Stimulated activated CD4-positive, alpha-beta T cell treated with anti-CD3 and anti-CD28 coated beads, Interleukin-12 subunit alpha, Interleukin-12 subunit beta, amount 100 ng/mL, for 24 hours (primary cell): ENCODE measurements at places on chromosomes 7 and 10.

- no peak for DNase-seq
Measured at GRCh38 chr10:18681366-18681765, 22.1 kb downstream of the ARL5B start.

DNA sequence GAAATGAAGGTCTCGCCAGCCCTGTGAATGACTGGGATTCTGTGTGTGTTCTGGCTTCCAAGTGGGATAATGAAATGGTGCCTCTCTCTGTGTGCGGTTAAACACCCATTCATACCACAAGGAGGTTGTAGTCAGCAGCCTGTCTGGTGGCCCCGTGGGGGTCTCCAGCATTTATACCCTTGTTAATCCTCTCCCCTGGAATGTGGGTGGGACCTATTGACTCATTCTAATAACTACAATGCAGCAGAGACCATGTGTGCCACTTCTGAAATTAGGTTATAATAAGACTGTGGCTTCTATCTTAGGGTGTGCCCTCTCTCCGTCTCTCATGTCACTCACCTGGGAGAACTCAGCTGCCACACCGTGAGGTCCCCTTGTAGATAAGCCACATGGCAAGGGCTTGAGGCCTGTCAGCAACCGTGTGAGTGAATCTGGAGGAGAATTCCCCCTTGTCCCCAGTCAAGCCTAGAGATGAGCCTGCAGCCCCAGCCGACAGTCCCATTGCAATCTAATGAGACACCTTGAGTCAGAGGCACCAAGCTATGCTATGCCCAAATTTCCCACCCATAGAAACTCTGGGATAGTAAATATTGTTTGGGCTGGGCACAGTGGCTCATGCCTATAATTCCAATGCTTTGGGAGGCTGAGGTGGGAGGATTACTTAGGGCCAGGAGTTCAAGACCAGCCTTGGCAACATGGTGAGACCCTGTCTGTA, 106.8 kb downstream of the GALNT17 start:
- DNase-seq: no peak

GRCh38 chr7:159117366-159118196, 27.1 kb downstream of the VIPR2 start:
- DNase-seq: no peak

- no peak for DNase-seq
Measured at GRCh38 chr10:48497780-48498770, 106.8 kb downstream of the ARHGAP22 start.

- no peak for DNase-seq
Measured at GRCh38 chr7:70215491-70215890, 617.2 kb downstream of the AUTS2 start.

DNA sequence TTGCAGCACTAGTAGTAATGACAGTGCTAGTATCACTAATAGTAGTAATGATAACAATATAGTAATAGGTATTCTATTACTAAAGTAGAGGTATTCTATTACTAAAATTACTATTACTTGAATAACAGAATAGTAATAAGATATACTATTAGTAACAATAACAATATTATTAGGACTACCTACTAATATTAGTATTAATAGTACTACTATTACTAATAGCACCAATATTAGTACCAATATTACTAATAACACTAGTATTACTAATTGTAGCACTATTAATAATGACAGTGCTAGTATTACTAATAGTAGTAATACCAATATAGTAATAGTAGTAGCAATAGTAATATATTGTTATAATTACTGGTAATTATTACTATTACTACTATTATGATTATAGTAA, 24.1 kb downstream of the A1CF start:
- DNase-seq: no peak

DNA sequence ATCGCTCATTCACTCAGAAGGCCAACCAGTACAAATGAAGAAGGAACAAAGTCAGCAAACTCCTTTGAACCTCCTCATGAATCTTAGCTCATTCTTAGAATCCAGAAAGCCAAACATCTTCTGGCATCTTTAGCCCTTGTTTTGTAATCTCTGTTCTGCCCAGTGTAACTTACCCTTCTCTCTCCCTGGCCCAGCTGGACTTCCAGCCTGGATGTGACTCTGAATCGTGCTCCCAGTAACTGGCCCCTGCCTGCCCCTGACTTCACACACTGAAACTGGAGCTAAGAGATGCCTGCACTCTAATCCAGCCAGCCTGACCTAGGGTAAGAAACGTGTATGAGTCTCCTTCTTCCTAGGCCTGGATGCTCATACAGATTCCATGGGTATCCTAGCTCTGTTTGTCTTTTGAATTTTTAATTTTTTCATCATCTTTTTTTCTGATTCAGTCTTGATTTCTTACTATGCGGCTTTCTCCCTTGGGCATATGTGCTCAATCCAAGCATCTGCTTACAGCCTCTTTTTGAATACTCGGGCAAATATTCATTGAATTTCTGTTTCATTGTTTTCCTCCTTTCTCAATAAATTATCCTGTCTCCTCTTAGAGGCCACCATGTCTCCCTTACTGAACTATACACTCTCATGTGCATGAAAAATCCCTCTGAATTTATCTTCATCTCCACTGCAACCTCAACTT, 845.6 kb upstream of the AUTS2 start:
- DNase-seq: no peak

DNA sequence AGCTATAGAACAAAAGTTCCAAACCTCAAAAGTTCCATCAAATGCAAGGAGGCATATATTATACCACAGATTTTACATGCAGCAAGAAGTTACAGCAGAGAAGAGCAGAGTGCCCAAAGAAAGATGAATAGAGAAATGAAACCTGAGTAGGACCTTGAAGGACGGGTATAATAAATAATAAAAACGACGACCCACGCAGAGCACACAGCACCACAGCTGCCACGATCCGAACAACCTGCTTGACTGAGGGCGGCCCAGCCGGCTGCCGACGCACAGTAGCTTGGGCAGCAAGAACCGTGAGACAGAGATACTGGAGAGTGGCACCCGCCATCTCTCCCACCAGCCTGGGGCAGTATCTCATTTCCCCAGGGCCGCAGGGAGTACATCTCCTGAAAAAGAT, 79.0 kb downstream of the HIPK2 start:
- no peak for DNase-seq

GRCh38 chr7:29386196-29386765, 177.4 kb upstream of the PRR15 start:
- DNase-seq: no peak

- no peak for DNase-seq
Measured at GRCh38 chr10:125163803-125164202, 3.4 kb upstream of the CTBP2 start.

DNA sequence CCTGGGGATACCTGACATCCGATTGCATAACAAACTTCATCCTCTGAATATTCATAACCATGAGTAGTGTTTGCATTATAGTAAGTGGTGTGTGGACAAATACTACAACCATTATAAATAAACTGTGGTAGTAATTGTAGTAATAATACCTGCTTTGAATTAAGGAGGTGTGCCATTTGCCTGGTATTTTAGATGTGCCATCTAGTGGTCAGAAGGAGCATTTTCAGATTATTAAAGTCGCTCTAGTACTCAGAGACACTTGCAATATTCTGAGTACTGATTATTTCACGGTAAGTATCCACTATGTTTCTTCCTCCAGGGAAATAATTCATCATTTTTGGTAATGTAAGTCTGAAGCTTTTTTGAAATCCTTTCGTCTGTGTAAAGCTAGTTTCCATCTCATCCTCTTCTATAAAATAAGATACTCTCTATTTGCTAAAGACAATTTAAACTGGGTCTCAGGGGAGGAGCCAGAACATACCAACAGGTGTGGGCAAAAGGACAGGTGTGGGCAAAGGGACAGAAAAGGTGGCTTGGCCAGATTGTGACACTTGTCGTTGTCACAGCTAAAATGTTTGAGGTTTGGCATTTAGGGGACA, 115.3 kb upstream of the WDR11 start:
- DNase-seq: no peak

GRCh38 chr7:39434012-39434411, 132.2 kb upstream of the YAE1 start:
- no peak for DNase-seq

- no peak for DNase-seq
Measured at GRCh38 chr7:113998934-113999333, 80.1 kb upstream of the PPP1R3A start.

GRCh38 chr10:8137272-8137681, 82.8 kb downstream of the GATA3 start:
- DNase-seq: peak; percentile 35

GRCh38 chr7:25118048-25118753, 6.9 kb downstream of the CYCS start:
- DNase-seq: no peak

DNA sequence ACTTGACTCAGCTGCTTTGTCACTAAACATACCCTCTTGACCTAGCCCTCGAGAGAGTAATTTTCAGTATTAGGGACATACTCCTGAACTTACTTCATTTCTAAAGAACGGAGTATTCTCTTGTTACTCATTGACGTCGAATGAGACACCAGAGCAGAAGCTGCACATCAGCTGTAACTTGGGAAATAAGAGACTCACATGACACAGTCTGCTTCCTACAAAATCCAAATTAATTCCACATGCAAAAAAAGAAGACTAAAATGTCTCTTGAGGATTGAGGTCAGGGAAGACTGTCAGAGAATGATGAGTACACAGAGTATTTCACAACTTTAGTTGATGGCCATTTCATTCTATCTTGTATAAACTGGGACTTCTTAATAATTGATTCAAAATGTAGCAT, 114.7 kb upstream of the EGFR start:
- no peak for DNase-seq

DNA sequence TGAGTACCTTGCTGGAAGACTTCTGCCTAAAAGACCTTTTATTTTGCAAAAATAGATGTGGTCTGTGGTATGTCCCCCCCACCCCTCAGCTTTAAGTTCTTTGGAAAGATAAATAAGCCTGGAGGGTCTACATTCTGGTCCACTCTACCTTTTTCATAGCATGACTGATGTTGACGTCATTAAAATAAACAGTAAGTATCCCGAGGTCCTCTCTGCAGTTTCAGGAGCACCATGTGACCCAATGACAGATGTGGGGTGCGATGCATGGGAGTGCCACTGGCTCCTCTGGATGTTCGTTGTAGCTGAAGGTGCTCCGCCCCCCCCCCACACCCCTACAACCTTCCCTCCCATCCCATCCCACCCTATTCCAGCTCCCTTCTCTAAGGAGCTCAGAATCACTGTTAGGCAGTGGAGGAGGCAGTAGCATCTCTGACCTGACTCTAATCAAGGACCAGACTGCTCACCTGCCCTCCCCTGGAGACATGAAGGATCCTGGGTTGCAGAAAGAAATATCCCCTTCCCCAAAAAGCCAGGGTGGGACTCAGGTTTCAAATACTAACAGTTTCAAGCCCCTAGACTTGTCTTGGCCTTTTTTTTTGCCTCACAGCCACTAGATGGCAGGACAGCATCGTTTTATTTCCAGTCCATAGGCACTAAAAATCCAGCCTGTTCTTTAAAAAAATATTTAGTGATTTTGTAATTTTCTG, 25.1 kb downstream of the CASP7 start:
- no peak for DNase-seq

GRCh38 chr7:155471718-155472117, 13.8 kb downstream of the EN2 start:
- no peak for DNase-seq

DNA sequence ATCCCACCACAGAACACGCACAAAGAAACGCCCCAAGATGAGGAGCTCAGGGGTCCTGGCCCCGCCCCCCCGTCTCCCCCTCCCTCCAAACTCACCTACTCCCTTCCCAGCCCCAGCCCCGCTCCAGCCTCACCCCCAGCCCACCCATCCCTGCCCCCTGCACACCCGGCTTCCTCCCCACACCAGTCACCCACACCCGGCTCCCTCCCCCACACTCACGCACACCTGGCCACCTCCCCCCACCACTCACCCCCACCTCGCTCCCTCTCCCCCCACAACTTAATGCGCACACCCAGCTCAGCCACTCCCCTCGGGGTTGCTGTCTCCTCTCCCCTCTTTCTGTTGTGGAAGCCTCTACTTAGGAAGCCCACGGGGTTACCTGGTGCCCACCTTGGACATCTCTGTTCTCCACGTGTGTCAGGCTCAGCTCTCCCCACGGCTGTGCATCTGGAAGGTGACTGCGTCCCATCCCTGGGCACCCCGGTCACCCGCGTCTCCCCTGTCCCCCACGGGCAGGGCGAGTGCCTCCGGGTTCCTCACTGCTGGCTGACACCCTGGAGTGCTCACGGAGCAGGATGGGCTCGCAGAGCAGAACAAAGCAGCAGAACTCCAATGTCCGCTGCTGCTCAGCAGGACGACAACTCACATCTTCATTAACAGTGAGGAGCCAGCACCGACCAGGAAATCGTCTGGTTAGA, 166.8 kb downstream of the USP6NL start:
- DNase-seq: no peak

DNA sequence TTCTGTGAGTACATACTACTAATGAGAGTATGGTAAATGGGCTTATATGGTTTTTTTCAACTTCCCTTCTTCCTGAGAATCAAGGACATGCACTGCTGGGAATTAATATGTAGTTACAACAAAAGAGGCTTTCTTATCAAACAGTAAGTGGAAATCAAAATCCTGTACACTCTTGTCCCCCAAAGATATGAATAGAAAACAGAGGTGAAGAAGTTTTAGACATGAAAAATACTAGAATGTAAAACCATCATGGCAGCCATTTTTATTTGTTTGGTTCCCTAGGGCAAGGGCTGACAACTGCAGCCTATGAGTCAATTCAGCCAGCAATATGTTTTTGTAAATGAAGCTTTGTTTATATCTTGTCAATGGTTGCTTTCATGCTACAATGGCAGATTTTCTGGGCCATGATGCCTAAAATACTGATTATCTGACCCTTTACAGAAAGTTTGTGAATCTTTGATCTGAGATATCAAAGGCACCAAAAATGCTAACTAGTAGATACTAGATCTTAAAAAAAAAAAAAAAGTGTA, 422.4 kb downstream of the PARD3 start:
- no peak for DNase-seq

GRCh38 chr7:136006208-136006607, 29.0 kb upstream of the MTPN start:
- no peak for DNase-seq

DNA sequence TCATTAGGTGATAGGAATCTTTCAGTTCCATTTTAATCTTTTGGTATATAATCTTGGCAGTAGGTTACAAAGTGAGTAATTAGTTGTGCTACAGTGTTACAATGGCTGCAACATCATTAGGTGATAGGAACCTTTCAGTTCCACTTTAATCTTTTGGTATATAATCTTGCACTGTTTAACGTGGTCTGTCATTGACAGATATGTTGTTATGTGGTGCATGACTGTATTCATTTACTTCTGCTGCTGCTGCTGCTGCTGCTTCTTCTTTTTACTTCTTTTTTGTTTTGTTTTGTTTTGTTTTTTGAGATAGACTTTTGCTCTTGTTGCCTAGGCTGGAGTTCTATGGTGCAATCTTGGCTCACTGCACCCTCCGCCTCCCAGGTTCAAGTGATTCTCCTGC, 28.6 kb downstream of the ST7 start:
- DNase-seq: no peak

- DNase-seq: no peak
Measured at GRCh38 chr10:70779088-70779487, 6.1 kb downstream of the TBATA start.
